ENCODE measurements at places on chromosomes 3 and 15. TPM values are rescaled to one million over a fixed set of nuclear protein-coding genes. Genes with fewer than 3 reads are reported as not detected.

- no peak for DNase-seq
These were observed 13.3 kb downstream of the CPNE9 start for GRCh38 chr3:9716801-9717555.

DNA sequence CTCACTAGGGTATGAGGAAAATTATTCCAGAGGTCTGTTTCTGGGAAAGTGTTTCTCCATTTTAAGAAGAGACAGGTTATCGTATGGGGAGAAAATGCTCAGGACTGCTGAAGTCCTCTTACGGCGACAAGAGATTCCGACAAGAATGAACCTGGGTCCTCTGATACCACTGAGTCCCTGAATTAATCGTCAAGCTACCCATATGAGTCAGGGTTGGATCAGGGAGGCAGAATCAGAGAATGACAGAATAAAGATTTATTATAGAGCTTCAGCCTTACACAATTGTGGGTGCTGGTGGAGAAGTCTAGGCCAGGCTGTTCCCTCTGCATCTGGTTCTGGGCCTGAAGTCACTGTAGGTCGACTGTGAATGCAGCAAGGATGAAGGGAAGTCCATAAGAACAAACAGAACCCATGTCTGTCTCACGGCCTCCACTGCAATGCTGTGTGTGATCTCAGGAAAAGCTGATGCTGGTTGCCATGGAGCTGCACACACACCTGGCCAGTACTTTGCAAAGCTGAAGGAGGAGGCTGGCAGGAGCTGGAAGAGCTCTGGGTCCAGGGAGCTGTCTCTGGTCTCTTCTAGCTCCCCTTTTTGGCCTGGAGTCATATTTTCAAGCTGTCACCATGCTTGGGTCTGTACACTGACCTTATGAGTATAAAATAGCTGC, 83.9 kb downstream of the HHLA2 start:
- DNase-seq = no peak

The ZBED2 gene
- polyA plus RNA-seq = not detected

GRCh38 chr15:91706322-91707032, 147.0 kb upstream of the SLCO3A1 start:
- DNase-seq = peak; percentile 76

The C3orf85 gene
- polyA plus RNA-seq = not detected
